Naive thymus-derived CD8-positive, alpha-beta T cell (primary cell): ENCODE measurements at places on chromosomes 5 and 9.

DNA sequence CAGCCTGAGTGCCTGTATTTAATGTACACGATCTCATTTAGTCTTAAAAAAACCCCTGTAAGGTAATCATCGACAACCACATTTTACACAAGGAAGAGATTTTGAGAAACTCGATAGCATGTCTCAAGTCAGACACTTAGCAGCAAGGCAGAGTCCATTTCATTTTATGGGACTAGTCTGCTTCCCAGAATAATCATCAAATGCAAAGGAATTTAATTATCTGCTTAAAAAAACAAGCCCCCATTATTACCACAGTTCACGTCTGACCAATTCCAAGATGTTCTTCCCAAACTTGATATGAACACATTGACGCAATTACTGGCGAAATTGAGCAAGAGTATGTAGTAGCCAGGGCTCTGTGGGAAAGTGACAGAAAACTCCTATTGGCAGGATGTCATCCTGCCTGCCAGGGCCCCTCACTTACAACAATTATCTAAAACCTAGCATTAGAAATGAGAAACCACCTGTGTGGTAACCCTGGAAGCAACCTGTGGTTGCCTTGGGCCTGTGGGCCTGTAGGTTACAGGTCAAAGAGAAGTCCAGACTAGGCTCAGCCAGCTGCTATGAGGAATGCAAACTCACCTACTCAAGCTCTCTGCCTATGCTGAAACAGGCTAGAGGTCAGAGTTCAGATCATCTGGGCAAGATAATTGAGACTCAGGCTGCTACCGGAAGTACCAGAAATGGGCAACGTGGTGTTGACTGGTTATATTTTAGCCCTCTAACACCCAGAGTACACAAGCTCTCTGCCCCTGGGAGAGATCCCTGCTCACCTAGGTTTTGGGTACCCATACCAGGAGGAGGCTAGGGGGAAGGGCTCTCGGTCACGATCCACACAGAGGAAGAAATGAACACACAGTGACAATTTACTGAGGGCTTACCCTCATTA lies 1.6 kb downstream of the B4GALT1 start:
- DNase-seq, result no peak

GRCh38 chr5:90071066-90071465 lies 338.5 kb downstream of the CETN3 start:
- DNase-seq, result no peak

- no peak for DNase-seq
Measured at GRCh38 chr5:95768731-95769130, 37.6 kb downstream of the RHOBTB3 start.

GRCh38 chr5:42813533-42813932 lies 1.8 kb upstream of the SELENOP start:
- DNase-seq, result no peak

DNA sequence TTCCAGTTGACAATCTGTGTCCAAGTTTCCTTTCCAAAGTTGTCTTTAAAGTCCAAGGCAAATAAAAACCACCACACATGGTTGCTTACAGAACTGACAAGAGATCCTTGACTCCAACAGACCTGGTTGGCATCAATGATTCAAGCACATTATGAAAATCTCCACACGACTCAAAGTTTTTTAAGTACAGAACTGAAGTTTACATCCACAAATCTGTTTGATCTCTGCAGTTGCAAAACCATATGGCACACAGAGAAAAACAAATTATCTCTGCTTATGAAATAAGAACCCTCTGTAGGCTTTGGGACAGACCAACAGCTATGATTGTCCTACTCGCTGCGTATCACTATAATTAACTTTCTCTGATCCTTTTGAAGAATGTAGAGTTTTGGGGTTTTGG lies 60.8 kb downstream of the MLLT3 start:
- no peak for DNase-seq

- DNase-seq, result no peak
Measured at GRCh38 chr5:150653145-150653761, 7.8 kb upstream of the MYOZ3 start.

DNA sequence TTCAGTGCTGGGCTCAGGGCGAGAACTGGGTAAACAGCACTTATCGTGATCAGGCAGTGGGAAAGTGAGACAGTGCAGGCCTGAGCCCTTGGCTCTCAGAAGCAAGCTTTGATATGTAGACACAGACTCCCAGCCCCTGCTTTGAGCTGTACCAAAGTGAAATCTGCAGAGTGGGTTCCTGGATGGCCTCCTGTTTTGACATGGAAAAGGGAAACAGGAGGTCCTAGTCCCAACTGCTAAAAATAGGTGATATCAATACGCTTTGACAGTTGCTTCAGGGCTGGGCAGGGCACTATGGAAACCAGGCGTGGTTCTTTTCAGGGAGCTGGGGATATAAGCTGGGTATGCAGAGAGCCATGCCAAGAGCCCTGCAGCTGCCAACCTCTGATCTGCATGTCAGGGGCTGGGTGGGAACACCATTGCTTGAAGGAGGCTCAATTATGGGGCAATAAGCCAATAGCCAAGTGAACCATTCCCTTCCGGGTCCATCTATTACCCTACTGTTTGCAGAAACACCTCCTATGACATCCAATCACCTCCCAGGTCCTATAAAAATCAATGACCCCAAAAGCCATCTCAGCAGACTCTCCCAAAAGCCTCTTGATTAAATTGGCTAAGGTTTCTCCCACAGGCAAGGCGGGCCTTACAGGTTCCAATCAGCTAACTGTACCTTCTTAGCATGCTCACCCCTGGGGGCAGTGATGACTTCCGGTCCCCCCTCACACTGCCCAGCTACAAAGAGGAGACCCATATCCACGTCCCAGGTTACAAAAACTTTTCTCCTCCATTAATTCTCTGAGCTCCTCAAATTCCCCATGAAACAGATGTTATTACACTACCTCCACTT lies 45.8 kb downstream of the EPB41L4B start:
- no peak for DNase-seq

GRCh38 chr9:108478431-108479332 lies 377.1 kb downstream of the ACTL7B start:
- no peak for DNase-seq
